Stimulated activated CD4-positive, alpha-beta T cell treated with anti-CD3 and anti-CD28 coated beads, Interleukin-15, amount 100 ng/mL, for 1 hour (primary cell): ENCODE measurements at places on chromosomes 5 and 9.

DNA sequence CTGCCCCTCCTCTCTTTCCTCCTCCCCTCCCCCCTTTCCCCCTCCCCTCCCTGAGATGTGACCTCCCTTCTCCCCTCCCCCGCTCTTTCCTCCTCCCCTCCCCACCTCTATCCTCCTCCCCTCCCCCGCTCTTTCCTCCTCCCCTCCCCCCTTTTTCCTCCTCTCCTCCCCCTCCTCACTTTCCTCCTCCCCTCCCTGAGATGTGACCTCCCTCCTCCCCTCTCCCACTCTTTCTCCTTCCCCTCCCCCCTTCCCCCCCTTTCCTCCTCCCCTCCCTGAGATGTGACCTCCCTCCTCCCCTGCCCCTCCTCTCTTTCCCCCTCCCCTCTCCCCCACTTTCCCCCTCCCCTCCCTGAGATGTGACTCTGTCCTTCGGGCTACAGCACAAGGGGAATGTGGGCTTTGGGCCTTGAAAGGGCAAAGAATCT lies 169.8 kb downstream of the COL23A1 start:
- no peak for DNase-seq

- no peak for DNase-seq
These were observed 34.2 kb upstream of the BNC2 start for GRCh38 chr9:16904655-16905054.

DNA sequence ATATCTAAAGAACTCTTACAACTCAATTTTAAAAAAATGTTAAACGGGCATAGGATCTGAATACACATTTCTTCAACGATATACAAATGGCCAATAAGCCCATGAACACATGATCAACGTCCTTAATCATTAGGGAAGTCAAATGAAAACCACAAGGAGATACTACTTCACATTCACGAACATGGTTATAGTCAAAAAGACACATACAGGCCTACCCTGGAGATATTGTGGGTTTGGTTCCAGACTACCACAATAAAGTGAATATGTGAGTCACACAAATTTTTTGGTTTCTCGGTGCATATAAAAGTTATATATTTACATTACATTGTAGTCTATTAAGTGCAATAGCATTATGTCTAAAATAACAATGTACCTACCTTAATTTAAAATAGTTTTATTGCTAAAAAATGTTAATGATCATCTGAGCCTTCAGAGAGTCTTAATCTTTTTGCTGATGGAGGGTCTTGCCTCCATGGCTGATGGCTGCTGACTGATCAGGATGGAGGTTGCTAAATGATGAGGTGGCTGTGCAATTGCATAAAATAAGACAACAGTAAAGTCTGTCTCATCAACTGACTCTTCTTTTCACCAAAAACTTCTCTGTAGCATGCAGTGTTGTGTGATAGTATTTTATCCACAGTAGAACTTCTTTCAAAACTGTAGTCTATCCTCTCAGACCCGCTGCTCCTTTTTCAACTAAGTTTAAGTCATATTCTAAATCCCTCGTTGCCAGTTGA lies 15.1 kb downstream of the AK3 start:
- DNase-seq: no peak

- no peak for DNase-seq
These were observed 14.2 kb upstream of the PPP1R2B start for GRCh38 chr5:156835905-156836304.

DNA sequence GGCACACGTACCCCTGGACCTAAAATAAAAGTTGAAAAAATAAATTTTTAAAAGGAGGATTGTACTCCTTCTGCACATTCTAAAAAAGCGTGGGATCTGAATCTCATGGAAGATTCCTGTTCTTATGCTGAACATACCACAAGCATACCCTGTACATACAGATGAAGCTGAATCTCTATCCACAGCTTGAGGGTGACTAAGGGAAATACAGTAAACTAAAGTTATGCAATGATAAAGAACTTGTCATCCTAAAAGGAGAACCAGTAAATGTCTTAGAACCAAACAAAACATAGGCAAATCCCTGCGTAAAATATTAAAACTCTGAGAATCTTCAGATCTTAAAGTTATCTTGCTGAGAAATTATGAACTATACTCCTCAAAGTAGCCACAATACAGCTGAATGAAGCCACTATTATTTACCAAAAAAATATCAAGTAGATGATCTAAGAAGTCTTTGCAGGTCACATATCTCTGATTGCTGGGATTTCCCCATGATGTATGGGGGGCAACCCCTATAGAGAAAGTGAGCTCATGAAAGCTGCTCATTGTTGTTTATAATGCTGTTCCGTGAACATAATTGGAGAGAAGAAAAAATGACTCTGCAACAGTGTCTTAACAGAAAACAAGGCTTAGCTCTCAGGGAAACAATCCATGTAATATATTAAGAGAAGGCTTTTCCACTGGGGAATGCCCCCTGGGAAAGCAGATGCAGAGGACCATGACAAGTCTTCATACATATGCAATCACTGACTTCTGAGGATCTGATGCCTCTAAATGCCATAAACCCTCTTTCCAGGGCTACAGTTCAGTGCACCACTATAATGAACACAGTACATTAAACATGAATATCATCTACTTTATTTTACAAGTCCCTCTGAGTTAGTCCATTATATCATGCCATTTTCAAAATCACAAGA lies 210.1 kb downstream of the EPB41L4A start:
- no peak for DNase-seq

DNA sequence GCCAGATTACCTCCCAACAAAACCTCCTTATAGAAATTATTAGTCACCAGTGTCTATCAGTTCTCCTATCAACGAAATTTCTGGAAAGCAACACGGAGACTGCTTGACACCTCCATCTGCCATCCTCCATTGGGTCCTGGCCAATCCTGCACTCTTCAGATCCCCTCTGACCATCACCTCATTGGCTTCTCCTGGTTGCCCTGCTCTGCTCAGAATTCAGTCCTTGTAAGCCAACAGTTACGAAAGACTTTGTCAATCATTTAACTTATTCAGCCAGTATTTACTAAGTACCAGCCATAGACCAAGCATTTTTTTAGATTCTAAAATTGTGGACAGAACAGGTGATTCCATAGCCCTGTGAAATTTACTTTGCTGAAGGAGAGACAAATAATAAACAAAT lies 228.5 kb downstream of the MARCHF11 start:
- DNase-seq: no peak

GRCh38 chr5:38546691-38547146 lies 9.7 kb downstream of the LIFR start:
- DNase-seq: no peak

DNA sequence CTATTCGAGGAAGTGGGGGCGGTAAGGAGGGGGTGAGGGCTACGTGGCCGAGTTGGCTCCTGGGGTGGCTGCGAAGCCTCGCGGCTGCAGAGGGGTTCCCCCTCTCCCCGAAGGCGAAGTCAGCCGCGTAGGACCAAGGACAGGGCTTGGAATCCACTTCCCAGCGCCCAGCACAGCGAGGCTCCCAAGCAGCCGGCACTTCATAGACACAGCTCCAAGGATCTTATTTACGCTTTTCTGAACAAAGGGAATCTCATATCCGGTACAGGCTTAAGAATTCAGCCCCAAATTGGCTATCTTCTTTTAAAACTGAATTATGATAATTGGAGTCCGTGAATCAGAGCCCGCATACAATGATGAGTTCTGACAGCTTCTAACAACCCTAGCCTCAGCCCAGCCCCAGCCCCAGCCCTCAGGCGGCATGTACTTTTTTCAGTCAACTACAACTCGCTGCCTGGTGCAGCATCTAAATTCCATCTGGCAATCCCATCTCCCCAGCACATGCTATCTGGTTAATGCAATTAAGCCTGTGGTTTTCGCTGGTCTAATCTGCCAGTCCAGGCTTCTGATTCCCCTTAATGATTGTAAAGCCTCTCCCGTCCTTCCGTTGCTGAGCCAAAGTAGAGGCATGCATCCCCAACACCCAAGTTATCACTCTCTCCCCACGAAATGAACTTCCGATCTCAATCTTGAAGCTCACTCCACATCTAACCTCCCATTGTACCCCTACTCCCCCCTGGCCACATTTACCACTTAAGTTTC lies 1.0 kb downstream of the ELAVL2 start:
- DNase-seq: no peak

DNA sequence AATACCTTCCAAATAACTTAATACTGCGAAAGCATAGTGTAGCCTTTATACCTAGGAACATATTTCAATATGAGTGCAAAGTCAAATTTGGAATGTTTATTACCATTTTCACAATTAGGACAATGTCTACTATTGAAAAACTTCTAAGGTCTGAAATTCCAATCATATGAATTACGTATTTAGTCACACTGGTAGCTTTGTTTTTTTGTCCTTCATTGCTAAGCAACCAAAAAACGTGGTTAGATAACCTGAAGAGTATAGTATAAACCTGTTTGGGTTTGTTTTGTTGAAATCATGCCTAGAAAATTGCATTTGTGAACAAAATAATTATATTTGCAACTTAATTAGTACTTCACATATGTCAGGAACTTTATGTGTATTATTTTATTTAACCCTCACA lies 134.2 kb downstream of the FBXO4 start:
- DNase-seq: no peak
